ENCODE measurements at places on chromosomes 5 and 9.

GRCh38 chr9:20557890-20558565, 64.3 kb downstream of the MLLT3 start:
- DNase-seq = no peak

DNA sequence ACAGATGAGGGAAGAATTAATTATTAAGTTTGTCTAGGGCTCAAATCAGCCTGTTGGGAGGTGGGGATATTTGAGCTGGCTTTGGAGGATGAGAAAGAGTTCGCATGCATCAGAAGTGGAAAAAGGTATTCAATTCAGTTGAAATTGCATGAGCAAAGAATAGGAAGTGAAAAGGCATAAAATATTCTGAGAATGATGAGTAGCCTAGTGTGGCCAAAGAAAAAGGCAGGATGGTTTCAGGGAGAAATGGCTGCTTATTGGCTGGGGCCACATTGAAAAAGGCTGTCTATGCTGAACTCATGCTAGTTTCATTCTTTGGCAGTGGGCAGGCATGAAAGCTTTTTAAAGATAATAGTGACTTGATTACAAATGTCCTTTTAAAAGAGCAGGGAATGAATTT, 235.4 kb upstream of the RIOK2 start:
- DNase-seq = no peak

DNA sequence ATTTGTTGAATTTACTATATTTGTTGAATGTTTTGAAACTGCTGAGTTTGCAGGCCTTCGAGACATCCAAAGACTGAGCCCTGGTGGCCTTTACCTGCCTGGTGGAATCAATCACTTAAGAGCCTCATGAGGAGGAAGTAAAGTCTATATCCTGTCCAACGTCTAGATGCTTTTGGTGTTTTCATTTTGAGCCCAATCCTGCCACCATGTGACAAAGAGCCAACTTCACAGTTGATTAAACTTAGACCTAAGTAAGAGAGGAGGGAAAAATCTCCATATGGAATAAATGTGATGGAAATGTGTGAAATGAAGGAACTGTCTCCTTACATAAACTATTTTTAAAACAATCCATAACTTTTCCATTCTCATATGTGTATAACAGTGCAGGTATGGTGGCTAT, 220.1 kb downstream of the PRR16 start:
- no peak for DNase-seq

- DNase-seq = no peak
Observed at GRCh38 chr5:180606215-180606785, 15.0 kb upstream of the SCGB3A1 start.

DNA sequence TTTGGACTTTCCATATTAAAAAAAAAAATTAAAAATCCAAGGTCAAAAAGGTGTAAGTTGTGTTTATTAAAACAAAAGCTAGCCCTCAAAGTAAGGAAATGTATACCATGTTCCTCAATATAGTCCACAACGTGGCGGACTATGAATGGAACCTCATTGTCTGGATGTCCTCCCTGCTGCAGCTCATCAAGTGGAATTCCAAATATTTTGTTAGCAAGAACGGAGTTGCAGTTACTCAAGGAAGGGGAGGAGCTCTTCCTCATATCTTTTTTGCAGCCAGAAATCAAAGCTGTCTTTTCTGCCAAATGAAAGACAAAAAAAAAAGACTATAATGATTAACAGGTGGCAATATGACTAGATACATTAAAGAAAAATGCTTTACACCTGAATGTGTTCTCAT, 14.0 kb downstream of the FAM13B start:
- DNase-seq = no peak

- no peak for DNase-seq
Observed at GRCh38 chr9:35107297-35108290, 4.7 kb upstream of the STOML2 start.

GRCh38 chr9:101014566-101014965, 14.0 kb upstream of the PLPPR1 start:
- no peak for DNase-seq

GRCh38 chr5:135266303-135266635, 132.8 kb downstream of the MACROH2A1 start:
- no peak for DNase-seq

GRCh38 chr5:24714746-24715145, 70.0 kb upstream of the CDH10 start:
- no peak for DNase-seq

GRCh38 chr5:75471193-75471592, 40.2 kb downstream of the CERT1 start:
- no peak for DNase-seq

DNA sequence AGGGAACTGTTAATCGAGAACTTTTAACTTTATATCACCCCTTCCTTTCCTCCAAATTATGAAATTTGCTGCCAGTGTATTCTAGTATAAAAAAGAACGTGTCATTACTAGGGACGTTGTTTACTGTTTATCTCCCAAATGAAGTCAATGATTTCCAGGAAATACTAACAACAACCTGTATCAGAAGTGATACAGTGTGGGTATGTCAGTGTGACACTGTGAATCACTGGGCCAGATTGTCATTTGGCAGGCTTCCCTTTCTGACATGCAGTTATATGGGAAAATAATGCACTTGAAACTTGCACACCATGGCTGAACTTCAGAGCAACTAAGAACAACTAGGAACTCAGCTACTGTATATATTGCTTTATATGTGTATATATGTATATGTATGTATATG, 12.6 kb downstream of the ZNF462 start:
- no peak for DNase-seq

- no peak for DNase-seq
Observed at GRCh38 chr9:131854896-131855613, 115.2 kb upstream of the RAPGEF1 start.

DNA sequence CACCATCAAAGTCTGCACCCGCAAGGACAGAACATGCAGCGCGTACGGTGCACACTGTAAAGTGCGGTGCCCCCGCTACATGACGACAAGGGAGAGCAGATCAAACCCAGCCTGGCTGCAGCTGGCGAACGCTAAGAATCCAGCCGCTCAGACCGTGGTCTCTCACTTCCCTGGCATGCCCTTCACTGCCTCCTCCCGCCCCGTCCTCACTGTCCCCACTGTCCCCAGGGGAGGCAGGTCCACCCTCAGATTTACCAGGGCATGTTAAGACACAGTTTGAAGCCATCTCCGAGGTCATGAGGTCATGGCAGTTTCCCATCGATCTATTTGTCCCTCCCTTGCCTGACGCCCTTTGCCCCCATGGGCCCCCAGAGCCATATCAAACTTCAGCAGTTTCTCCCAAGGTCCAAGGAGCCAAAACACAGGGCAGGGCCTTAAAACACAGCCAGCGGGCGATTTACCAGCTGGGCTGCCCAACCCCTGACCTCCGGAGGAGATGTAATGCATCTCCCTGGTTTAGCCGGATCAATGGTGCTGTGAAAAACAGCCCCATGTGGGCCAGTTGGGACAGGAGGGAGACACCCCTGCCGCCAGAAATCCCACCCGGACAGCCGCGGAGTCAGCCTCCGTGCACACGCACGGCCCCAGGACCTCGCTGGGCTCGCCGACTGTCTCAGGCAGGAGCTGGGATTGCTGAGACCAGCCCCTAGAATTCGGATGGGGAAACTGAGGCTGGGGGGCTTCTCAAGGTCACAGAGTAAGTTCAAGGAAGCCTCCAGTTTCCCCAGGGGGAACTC, 52.3 kb upstream of the FUBP3 start:
- no peak for DNase-seq

- DNase-seq = no peak
Observed at GRCh38 chr5:88661806-88662207, 221.2 kb downstream of the MEF2C start.

DNA sequence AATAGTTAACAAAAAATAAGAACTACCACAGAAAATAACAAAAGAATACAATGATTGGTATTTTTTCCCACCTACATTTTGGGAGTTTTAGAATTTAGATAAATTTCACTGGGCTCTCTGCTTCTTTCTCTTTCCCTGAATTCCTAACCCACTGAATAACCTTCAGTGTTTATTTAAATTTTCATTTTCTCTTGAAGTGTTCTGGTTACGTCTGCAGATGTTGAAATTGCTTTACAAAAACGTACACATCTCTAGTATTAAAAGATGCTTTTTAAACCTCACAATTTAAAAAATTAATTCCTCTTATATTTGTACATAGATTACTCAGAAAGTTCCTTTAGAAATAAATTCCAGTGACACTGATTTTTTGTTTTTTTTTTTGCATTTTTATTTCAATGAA, 158.7 kb upstream of the TUT7 start:
- no peak for DNase-seq

GRCh38 chr9:127983847-127984289, 3.1 kb upstream of the EEIG1 start:
- DNase-seq = no peak

- no peak for DNase-seq
Observed at GRCh38 chr9:113160571-113160970, 9.8 kb downstream of the SLC31A2 start.

DNA sequence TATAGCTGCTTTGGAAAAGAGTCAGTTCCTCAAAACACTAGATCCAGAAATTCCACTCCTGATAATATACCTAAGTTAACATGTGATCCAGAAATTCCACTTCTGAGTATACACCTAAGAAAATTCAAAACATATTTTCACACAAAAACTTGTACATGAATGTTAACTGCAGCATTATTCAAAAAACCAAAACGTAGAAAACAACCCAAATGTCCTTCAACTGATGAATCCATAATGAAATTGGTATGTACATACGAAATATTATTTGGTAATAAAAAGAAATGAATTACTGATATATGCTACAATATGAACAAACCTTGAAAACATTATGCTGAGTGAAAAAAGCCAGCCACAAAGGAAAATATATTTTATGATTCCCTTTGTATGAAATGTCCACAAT, 16.5 kb upstream of the AFF4 start:
- DNase-seq = no peak

- DNase-seq = no peak
Observed at GRCh38 chr9:36154331-36154952, 14.7 kb upstream of the CCIN start.

GRCh38 chr5:42807722-42808447, 3.8 kb downstream of the SELENOP start:
- no peak for DNase-seq

GRCh38 chr9:128056887-128057723, 10.0 kb downstream of the NAIF1 start:
- DNase-seq = no peak

DNA sequence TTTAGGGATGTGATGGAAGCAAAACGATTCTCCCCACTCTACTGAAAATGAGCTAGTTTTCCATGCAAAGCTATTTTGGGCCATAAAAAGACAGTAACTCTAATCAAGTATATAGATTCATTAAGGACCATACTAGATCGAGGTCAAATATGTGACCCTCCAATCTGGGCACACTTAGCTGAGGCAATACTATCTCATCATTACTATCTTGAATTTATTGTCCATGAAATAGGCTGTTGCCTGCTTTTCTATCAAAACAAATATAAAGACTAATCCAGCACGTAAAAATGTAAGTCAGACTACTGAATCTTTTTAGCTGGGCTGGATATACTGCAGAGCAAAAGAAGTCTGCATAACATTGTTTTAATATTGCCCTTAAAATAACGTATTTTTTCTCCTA, 943.1 kb downstream of the NR2F1-AS1 start:
- DNase-seq = no peak

GRCh38 chr5:84113246-84114105, 271.2 kb downstream of the EDIL3 start:
- no peak for DNase-seq

GRCh38 chr9:132447902-132448301, 37.9 kb downstream of the CFAP77 start:
- DNase-seq = no peak

DNA sequence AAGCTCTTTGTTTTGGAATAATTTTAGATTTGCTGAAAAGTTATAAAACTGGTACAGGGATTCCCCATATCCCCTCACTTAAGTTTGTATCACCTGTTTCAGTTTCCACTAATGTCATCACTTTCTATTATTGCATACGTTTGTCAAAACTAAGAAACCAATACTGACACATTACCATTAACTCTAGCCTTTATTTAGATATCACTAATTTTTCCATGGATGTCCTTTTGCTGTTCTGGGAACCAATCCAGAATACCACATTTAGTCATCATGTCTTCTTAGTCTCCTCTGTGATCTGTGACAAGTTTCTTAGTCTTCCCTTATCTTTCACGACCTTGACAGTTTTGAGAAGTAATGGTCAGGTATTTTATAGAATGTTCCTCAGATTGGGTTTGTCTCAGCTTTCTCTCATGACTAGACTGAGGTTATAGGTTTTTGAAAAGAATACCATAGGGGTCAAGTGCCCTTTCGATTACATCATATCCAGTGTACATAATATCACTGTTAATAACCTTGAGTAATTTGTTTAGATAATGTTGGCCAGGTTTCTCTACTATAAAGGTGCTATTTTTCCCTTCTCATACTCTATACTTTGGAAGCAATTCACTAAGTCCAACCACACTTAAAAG, 51.9 kb upstream of the NMUR2 start:
- DNase-seq = no peak

DNA sequence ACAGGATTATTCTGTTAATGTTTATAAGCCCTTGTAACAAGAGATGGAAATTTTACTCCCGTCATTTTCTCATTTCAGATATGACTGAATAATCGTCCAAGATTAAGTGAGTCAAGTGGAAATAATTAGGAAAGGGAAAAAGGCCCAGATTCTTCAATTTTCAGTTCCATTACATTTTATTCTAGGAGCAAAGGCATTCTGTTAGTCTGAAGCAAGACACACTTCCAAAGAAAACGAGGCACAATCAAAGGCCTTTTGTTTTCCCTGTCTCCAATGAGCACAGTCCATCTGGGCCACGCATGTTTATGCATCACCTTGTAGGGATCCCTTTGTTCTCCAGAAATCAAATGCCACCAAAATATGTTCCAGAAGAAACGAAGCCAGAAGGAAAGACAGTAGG, 382.9 kb upstream of the RFX3 start:
- DNase-seq = no peak

- DNase-seq = peak; percentile 73
Observed at GRCh38 chr9:126719618-126720031, 85.2 kb upstream of the ZBTB43 start.

DNA sequence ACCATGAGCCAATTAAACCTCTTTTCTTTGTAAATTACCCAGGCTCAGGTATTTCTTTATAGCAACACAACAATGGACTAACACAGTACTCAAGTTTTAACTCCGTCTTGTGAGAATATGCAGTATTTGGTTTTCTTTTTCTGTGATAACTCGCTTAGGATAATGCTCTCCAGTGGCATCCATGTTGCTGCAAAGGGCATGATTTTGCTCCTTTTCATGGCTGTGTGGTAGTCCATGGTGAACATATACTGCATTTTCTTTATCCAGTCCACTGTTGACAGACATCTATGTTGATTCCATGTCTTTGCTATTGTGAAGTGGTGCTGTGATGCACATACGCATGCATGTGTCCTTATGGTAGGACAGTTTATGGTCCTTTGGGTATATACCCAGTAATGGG, 10.9 kb downstream of the VPS13A start:
- DNase-seq = no peak

DNA sequence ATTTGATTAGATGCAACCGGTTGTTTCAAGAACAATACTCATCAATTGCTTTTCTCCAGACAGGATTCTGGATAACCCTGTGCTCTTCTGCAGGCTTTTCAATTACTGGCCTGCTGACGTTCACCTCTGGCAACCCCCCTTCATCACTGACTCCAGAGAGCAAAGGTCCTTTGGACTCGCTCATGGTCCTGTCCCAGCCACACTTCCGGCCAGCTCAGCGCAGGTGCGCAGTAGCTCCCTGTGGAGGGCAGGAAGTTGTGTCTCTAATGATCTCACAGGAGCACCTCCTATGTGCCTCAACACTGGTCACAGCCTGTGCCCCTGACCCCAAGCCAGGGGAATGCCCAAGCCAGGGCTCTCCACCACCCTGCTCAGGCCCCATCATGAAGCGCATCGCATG, 44.0 kb downstream of the OLFM1 start:
- no peak for DNase-seq
